Activated naive CD4-positive, alpha-beta T cell treated with anti-CD3 and anti-CD28 coated beads for 36 hours (primary cell): ENCODE measurements at places on chromosomes 7 and 10. TPM values are rescaled to one million over a fixed set of nuclear protein-coding genes. Genes with fewer than 3 reads are reported as not detected.
A peak's percentile ranks its signal among the peaks of the same experiment; 100 is the strongest.

The NUTM2B gene
- 0.19 TPM for total RNA-seq

- peaks cover 59% of the 10 kb centered on the region for H3K4me1 ChIP-seq
- H3K4me3 ChIP-seq = no peak overlapping the region
- H3K36me3 ChIP-seq = peaks cover 52% of the 10 kb centered on the region
- peak overlapping the region; percentile 40 for H3K27ac ChIP-seq
- peak; percentile 71 for DNase-seq
Observed at GRCh38 chr10:132326925-132327324, 5.1 kb upstream of the LRRC27 start.

The CUL2 gene
- total RNA-seq = 35.3 TPM

- no peaks in the 10 kb centered on the region for H3K36me3 ChIP-seq
- DNase-seq = no peak
- no peaks in the 10 kb centered on the region for H3K27me3 ChIP-seq
- H3K4me3 ChIP-seq = no peak overlapping the region
- no peaks in the 10 kb centered on the region for H3K4me1 ChIP-seq
Observed at GRCh38 chr7:32228601-32229000, 158.4 kb upstream of the PDE1C start.

DNA sequence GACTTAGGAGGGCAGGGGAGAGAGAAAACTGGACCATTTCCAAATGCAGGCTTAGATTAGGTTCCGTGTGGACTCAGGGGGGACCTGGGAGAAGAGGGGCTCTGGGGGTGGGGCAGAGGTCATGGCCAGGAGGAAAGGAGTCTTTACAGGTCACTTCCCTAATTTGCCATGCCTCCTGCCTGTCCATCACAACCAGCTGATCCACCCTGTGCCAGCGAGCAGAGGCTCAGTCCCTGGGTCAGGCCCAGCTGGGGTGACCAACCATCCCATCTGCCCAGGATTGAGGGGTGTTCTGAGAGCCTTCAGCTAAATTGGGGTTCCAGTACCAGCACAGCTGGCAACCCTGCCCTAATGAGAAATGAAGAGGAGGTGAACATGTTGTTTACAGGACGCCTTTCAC, 84.6 kb upstream of the CACUL1 start:
- H3K27me3 ChIP-seq = no peaks in the 10 kb centered on the region
- no peak overlapping the region for H3K4me3 ChIP-seq
- DNase-seq = no peak
- no peak overlapping the region for H3K27ac ChIP-seq

GRCh38 chr7:93219868-93220267, 6.4 kb downstream of the HEPACAM2 start:
- no peak for DNase-seq
- peaks cover 11% of the 10 kb centered on the region for H3K27me3 ChIP-seq
- no peaks in the 10 kb centered on the region for H3K36me3 ChIP-seq
- H3K27ac ChIP-seq = no peak overlapping the region
- no peak overlapping the region for H3K4me3 ChIP-seq

- no peak for DNase-seq
- H3K4me3 ChIP-seq = no peak overlapping the region
- H3K27me3 ChIP-seq = peaks cover 8% of the 10 kb centered on the region
- H3K36me3 ChIP-seq = no peaks in the 10 kb centered on the region
Observed at GRCh38 chr7:94380264-94380663, 14.4 kb upstream of the COL1A2 start.

DNA sequence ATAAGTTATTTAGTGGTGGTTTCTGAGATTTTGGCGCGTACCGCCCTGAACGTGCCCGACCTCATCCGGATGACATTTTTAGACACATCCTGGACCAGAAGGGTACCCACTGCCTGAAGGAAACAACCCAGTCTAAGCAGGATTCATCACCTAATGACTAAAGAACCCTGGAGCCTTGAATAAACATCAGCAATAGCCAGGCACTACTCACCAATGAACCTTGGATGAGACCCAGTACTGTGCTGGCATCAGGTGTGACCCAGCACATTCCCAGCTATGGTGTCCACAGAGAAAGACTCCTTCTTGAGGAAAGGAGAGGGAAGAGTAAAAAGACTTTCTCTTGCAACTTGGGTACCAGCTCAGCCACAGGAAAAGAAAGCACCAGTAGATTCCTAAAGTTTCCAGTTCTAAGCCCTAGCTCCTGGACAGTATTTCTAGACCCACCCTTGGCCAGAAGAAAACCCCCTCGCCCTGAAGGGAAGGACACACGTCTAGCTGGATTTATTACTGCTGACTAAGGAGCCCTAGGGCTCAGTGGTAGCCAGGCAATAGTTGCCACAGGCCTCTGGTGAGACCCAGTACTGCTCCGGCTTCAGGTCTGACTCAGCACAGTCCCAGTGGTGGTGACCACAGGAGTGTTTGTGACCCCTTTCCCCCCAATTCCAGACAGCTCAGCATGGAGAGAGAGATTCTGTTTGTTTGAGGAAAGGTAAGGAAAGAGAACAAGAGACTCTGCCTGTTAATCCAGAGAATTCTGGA, 32.5 kb downstream of the ZNF277 start:
- peaks cover 17% of the 10 kb centered on the region for H3K36me3 ChIP-seq
- no peaks in the 10 kb centered on the region for H3K4me1 ChIP-seq
- no peak for DNase-seq
- no peak overlapping the region for H3K27ac ChIP-seq
- no peak overlapping the region for H3K4me3 ChIP-seq
- no peaks in the 10 kb centered on the region for H3K27me3 ChIP-seq

- peaks cover 6% of the 10 kb centered on the region for H3K27me3 ChIP-seq
- H3K4me1 ChIP-seq = peaks cover 7% of the 10 kb centered on the region
- H3K4me3 ChIP-seq = no peak overlapping the region
- DNase-seq = no peak
- no peaks in the 10 kb centered on the region for H3K36me3 ChIP-seq
Observed at GRCh38 chr7:17524746-17525145, 226.3 kb downstream of the AHR start.

The C10orf62 gene
- not detected for total RNA-seq

The ZNF775 gene
- total RNA-seq = 4.5 TPM

The STOX1 gene
- total RNA-seq = 0.42 TPM

The IGFBP1 gene
- not detected for total RNA-seq

GRCh38 chr10:114266521-114266920, 27.5 kb downstream of the VWA2 start:
- no peak overlapping the region for H3K27ac ChIP-seq
- no peaks in the 10 kb centered on the region for H3K27me3 ChIP-seq
- no peaks in the 10 kb centered on the region for H3K4me1 ChIP-seq
- no peaks in the 10 kb centered on the region for H3K36me3 ChIP-seq
- no peak for DNase-seq

DNA sequence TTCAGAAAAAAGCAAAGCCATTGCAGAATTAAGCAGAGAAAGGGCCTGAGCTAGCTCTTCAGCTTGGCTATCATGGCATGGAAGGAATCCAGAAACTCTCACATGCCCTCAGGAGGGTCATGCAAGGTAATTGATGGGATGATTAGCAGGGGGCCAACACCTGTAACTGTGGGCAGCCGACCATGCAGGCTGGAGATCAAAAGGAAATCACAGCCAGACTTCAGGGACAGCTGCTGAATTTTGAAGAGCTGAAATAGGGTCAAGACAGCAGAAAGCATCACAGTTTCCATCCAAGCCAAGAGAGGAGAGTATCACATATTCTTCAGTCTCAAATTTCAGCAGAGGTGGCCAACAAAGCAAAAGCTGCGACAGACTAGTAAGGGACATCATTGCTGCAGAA, 239.6 kb upstream of the STEAP1 start:
- H3K27ac ChIP-seq = no peak overlapping the region
- no peak for DNase-seq
- no peaks in the 10 kb centered on the region for H3K27me3 ChIP-seq
- H3K4me3 ChIP-seq = no peak overlapping the region
- no peaks in the 10 kb centered on the region for H3K4me1 ChIP-seq

The C7orf33 gene
- not detected for total RNA-seq

The STYXL1 gene
- total RNA-seq = 28.1 TPM

DNA sequence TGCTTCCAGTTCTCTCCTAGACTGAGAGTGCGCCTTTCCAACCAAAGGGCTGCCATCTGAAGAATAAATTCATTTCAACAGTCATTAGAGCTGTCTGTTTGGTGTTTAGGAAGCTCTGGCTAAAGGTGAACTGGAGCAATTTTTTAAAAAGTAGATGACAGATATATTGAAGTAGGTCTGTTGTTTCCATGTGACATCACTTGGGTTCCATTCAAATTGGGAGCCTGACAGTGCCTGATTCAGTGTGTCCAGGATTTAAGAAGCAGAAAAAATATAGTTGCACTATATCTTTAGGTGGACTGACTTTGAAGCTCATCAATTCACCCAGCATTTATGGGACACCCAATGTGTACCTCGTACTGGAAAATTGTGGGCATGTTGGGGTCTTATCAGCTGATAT, 367.7 kb downstream of the BBS9 start:
- no peak for DNase-seq
- H3K36me3 ChIP-seq = no peaks in the 10 kb centered on the region
- no peak overlapping the region for H3K27ac ChIP-seq
- H3K4me3 ChIP-seq = no peak overlapping the region
- no peaks in the 10 kb centered on the region for H3K4me1 ChIP-seq
- H3K27me3 ChIP-seq = no peaks in the 10 kb centered on the region

The INHBA gene
- not detected for total RNA-seq

- no peak overlapping the region for H3K27ac ChIP-seq
- no peaks in the 10 kb centered on the region for H3K27me3 ChIP-seq
- peaks cover 39% of the 10 kb centered on the region for H3K4me1 ChIP-seq
- no peak overlapping the region for H3K4me3 ChIP-seq
Observed at GRCh38 chr7:157619753-157620525, 283.1 kb downstream of the DNAJB6 start.

The MBLAC1 gene
- total RNA-seq = 2.9 TPM

DNA sequence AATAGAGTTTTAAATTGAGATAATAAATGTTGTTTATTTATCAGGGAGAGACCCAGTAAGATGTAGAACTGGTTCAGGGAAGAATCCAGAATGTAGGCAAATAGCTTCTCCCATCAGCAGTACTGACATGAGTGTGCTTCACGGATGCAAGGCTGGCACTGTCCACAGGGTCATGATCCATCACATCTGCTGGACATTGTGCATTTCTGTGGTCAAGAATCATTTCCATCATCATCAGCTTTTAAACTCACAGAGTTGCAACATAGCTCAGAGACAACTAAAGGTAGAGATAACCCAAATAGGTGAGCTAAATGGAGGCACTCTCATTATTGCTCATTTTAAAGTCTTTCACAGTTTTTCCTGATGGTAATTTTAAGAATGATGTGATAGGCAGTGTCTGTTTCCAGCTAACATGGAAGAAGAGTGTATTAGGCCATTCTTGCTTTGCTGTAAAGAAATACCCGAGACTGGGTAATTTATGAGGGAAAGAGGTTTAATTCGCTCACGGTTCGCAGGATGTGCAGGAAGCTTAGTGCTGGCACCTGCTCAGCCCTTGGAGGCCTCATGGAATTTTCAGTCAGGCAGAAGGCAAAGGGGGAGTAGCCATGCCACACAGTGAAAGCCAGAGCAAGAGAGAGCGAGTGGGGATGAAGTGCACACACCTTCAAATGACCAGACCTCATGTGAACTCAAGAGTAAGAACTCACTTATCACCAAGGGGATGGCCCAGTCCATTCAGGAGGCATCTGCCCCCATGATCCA, 80.8 kb downstream of the INPP5A start:
- DNase-seq = peak; percentile 1
- H3K36me3 ChIP-seq = peaks cover 36% of the 10 kb centered on the region
- H3K27ac ChIP-seq = no peak overlapping the region
- no peak overlapping the region for H3K4me3 ChIP-seq

The GIMAP2 gene
- total RNA-seq = 45.0 TPM

GRCh38 chr7:79425665-79426064, 27.8 kb downstream of the MAGI2 start:
- no peak overlapping the region for H3K27ac ChIP-seq
- no peaks in the 10 kb centered on the region for H3K27me3 ChIP-seq
- H3K4me1 ChIP-seq = no peaks in the 10 kb centered on the region
- no peak for DNase-seq

GRCh38 chr7:75663302-75663907, 75.3 kb downstream of the HIP1 start:
- no peak overlapping the region for H3K4me3 ChIP-seq
- H3K27me3 ChIP-seq = no peaks in the 10 kb centered on the region
- H3K36me3 ChIP-seq = no peaks in the 10 kb centered on the region

- no peaks in the 10 kb centered on the region for H3K36me3 ChIP-seq
- H3K4me3 ChIP-seq = no peak overlapping the region
- no peak for DNase-seq
- H3K4me1 ChIP-seq = peaks cover 14% of the 10 kb centered on the region
- H3K27me3 ChIP-seq = peaks cover 18% of the 10 kb centered on the region
Observed at GRCh38 chr7:152565731-152566130, 110.2 kb downstream of the XRCC2 start.

- peaks cover 7% of the 10 kb centered on the region for H3K4me1 ChIP-seq
- no peak overlapping the region for H3K4me3 ChIP-seq
- no peaks in the 10 kb centered on the region for H3K27me3 ChIP-seq
- H3K36me3 ChIP-seq = peaks cover 5% of the 10 kb centered on the region
- no peak overlapping the region for H3K27ac ChIP-seq
Observed at GRCh38 chr10:101875068-101875688, 31.6 kb upstream of the KCNIP2 start.

GRCh38 chr7:45983720-45984255, 62.7 kb upstream of the IGFBP3 start:
- H3K27me3 ChIP-seq = no peaks in the 10 kb centered on the region
- no peak overlapping the region for H3K27ac ChIP-seq
- DNase-seq = no peak
- no peaks in the 10 kb centered on the region for H3K4me1 ChIP-seq
- H3K36me3 ChIP-seq = peaks cover 19% of the 10 kb centered on the region

The HGF gene
- total RNA-seq = not detected
